ENCODE measurements at places on chromosomes 4 and X. TPM values are rescaled to one million over a fixed set of nuclear protein-coding genes. Genes with fewer than 3 reads are reported as not detected.

LUZP4 gene
- not detected for polyA plus RNA-seq

CHST7 gene
- polyA plus RNA-seq, result 5.6 TPM

ABCG2 gene
- not detected for polyA plus RNA-seq

FAM184B gene
- not detected for polyA plus RNA-seq

EXOC1L gene
- not detected for polyA plus RNA-seq

ARHGAP6 gene
- polyA plus RNA-seq, result 10.5 TPM

NUP62CL gene
- 20.5 TPM for polyA plus RNA-seq

XK gene
- 2.2 TPM for polyA plus RNA-seq

SEPSECS gene
- 3.6 TPM for polyA plus RNA-seq

REPS2 gene
- polyA plus RNA-seq, result 9.8 TPM

UBE2A gene
- 106 TPM for polyA plus RNA-seq

MAGEC1 gene
- not detected for polyA plus RNA-seq

MXRA5 gene
- not detected for polyA plus RNA-seq

FREM3 gene
- polyA plus RNA-seq, result not detected
